Activated T-helper 1 cell treated with anti-CD3 and anti-CD28 coated beads, Interleukin-12 subunit alpha, Interleukin-12 subunit beta, Interleukin-2, Interleukin-4 antibody, amounts not matched to agents 30 ng/mL and 10 ng/mL and 1 ng/mL, durations not matched to agents 14 hours and 24 hours and 36 hours (primary cell): ENCODE measurements at places on chromosomes 11 and 22.

DNA sequence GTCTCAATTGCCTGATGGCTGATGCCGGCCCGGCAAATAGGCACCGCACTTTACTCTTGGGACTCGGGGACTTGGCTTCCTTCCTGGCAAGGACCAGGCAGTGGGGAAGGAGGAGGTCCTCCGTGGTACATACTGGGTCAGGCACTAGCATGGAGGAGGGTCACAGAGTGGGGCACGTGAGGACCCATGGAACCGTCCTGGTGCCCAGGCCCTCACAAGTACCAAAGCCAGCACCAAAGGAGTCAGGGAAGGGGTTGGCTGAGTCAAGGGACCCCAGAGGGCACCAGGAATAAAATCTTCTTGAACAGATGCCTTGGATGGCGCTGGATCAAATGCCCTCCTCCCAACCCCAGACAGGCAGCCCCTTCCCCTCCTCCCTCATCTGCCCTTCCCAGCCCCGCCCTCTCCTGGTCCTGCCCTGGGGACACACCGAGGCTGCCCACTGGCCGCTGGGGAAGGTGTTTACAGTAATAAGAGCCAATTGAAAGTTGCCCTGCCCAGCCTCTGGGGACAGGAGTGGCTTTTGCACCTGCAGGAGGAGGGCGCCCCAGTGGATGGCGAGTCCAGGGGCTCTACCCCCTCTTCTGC, 5.6 kb upstream of the CARNS1 start:
- DNase-seq = no peak

GRCh38 chr11:85831050-85831449, 20.1 kb upstream of the SYTL2 start:
- no peak for DNase-seq

DNA sequence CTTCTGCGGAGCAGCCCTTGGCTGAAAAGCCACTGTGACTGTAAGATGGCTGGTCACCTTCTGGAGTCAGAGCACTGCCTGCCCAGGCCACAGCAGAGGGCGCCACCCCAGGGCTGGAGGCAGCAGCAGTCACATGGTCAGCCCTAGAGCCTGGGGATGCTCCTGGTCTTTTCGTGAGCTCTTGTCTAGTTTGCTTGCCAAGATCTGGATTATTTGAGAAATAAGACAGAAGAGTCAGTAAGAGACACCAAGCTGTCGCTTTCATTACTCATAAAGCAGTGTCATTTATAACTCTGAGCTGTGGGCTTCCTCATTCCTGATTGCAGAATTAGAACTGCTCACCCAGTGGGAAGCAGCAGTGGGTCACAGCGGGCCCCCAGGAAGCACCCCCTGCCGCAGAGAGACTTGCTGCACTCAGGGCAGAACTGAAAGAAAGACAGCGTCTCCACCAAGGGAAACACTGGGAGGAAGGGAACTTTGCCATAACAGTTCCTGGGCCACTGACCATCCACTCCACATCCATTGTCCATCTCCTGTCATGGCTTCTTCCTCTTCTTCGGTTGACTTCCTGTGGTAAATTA, 56.7 kb downstream of the PPP6R2 start:
- DNase-seq = no peak

DNA sequence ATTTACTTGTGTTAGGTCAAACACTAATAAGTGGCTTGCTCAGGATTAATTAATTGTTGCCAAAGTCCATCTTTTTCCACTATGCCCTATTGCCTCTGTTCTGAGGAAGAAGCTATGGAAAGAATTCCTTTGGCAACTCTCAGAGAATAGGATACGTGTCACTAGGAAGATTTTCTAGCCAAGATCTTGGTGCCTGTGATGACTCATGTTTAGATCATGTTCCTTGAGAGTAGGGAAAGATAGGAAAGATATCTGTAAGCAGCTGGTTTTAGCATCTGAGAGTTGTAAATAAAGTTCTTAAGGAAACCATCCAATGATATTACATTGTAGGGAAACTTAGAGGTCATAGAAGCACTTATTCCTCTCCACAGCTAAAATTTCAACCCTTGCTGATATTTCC, 15.7 kb downstream of the SLN start:
- DNase-seq = no peak

GRCh38 chr22:26535603-26535908, 23.3 kb upstream of the TFIP11 start:
- no peak for DNase-seq

DNA sequence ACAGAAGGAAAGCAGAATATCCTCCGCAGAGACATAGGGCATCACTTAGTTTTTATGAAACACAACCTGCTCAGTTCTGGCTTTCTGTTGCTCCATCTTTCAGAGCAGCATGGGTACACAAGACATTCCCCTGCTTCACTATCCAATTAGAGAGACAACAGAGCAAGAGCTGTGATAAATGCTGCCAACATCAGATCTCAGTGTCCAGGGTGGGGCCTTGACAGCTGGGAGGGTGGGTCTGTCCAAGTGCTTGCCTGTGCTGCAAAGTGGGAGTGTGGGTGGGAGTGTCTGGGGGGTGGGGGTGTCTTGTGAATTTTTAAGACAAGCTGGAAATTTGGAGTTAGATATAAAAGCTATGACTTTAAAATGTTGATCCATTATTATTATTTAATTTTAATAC, 369.6 kb downstream of the TENM4 start:
- DNase-seq = no peak

DNA sequence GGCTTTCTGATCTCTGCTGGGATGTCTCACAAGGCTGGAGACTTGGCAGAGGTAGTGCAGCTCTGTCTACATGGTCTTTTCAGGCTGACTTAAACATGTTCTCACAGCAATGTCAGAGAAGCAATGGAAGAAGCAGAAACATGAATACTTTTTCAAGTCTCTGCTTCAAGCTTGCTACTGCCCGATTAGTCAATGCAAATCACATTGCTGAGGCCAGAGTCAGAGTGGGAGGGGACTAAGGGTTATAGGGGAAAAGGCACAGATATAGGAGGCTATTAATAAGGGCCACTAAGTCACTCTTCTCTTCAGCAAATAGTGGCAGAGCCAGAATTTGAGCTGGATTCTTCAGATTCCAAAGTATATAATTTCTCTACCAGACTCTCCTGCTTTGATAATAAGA, 390.5 kb downstream of the TMEM135 start:
- DNase-seq = no peak

DNA sequence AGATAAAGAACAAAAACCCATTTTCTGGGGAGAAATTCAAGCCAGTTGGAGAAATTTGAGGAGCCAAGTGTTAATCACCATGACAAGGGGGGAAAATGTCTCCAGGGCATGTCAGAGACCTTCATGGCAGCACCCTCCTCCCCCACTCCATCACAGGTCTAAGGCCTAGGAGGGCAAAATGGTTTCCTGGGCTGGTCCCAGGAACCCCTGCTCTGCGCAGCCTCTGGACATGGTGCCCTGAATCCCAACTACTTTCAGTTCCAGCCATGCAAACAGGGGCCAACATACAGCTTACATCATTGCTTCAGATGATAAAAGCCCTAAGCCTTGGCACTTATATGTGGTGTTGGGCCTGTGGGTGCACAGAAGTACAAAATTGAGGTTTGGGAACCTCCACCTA, 167.5 kb downstream of the LUZP2 start:
- DNase-seq = no peak
